ENCODE measurements at places on chromosomes 11 and 22.

- no peak for DNase-seq
Observed at GRCh38 chr22:38451404-38451803, 3.6 kb downstream of the KCNJ4 start.

DNA sequence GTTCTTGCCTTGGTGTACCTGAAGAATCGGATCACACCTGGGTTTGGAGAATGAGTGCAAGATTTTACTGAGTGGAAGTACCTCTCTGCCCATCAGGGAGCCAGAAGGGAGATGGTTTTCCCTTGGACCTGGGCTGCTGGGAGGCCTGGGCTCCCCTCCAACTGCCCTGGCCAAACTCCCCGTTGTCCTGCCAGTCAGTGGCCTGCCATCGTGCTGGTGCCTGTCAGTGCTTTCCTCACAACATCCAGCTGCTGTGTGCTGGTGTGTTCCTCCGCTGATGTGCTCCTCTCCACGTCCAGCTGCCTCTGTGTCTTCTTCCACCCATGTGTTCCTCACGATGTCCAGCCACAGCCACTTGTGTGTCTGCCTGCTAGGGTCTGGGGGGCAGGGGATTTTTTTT lies 87.9 kb upstream of the CLPB start:
- DNase-seq, result no peak

DNA sequence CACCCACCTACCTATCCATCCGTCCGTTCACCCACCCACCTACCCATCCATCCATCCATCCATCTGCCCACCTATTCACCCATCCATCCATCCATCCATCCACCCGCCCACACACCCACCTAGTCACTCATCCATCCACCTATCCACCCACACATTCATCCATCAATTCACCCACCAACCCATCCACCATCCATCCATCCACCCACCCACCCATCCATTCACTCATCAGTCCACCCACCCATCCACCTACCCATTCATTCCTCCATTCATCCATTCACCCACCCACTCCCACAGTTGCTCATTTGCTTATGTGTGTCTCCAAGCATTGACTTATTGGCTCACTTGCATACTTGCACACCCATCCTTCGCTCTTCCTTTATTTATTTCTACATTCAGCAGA lies 50.1 kb downstream of the MYO7A start:
- DNase-seq, result no peak

DNA sequence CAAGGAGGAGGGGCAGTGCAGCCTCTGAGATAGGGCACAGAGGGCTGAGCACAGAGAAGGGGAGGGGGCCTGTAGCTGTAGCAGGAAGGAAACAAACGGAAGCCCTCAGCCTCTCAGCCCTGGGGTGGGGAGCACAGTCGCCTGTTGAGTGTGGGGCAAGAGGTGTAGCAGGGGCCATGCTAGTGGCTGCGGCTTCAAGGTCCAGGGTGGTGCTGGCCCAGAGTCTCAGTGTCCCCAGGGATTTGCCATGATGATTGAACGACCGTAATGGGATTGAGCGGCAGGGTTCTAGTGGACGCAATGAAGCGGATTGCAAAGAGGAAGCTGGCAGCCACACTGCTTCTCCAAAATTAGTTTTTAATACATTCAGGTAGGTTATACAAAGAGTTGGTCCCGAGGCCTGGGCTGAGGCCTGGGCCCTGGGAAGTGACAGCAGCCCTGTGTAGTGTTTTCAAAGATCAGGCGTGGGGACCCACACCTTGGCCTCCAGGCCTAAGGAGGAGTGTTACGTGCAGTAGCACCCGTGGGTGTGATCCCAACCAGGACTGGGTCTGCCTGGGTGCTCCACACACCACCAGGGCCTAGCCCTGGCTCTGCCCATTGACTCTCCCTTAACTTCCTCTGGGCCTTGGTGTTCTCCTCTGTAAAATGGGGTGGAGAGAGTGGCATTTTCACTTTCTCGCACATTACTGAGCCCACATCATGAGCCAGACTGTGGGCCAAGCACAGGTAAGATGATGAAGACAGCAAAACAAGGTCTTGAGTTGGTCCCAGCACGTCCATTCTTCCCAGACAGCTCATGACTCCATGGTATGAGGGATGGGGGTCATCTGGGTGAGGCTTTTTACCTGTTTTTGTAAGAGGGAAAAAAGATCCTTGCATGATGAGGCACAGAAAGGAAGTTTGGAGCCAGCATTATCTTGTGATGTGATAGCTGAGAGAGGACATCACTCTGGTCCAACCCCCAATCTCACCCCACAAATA lies 13.1 kb downstream of the LRRC32 start:
- DNase-seq, result no peak

- no peak for DNase-seq
Observed at GRCh38 chr11:108752297-108752751, 87.5 kb downstream of the DDX10 start.

DNA sequence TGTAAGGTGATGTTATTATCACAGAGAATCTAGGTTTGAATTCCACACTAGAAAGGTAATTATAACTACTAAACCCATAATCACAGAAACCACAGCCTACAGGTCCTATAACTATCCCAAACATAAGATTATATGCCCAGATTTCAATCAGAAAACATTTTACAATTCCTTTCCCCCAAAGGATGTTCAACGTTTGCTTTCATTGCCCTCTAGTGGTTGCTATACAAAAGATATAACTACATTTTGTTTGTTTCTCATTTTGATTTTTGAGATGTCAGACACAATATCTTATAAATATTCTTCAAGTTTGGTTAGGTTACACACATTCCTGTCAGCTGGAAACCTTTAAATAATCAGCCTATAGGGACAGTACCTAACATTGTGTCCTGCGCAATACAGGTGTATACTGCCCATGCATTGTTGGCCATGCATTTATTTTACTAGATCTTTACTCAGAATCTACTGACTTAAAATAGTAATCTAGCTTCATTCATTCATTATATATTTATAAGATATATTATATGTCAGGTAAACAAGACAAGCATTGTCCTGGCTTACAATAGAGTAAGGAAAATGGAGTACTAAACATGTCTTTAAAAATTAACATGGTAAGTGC lies 530.5 kb upstream of the CCDC90B start:
- DNase-seq, result no peak

- DNase-seq, result no peak
Observed at GRCh38 chr11:64185175-64185692, 737 bp upstream of the STIP1 start.

DNA sequence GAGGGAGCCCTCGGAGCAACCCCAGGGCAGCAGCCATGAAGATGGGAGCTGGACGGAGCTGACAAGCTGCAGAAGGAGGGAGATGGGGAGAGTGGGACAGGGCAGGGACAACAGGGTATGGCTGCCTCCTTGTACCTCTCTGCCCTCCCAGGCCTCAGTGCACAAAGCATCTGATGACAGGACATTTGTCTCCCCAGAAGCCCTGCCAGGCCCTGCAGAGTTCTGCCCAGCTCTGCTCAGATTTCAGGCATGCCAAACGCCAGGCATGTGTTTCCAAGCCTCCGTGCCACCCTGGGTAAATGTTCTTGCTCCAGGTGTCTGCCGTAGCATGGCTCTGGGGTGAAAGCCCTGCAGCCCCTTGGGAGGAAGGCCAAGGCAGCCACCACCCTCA lies 1.1 kb upstream of the IFITM10 start:
- no peak for DNase-seq

GRCh38 chr22:20531404-20532201 lies 24.2 kb downstream of the MED15 start:
- DNase-seq, result no peak

GRCh38 chr11:64810891-64811272 lies 531 bp upstream of the MEN1 start:
- DNase-seq, result no peak

GRCh38 chr11:74951226-74951625 lies 2.2 kb downstream of the SPCS2 start:
- DNase-seq, result no peak

DNA sequence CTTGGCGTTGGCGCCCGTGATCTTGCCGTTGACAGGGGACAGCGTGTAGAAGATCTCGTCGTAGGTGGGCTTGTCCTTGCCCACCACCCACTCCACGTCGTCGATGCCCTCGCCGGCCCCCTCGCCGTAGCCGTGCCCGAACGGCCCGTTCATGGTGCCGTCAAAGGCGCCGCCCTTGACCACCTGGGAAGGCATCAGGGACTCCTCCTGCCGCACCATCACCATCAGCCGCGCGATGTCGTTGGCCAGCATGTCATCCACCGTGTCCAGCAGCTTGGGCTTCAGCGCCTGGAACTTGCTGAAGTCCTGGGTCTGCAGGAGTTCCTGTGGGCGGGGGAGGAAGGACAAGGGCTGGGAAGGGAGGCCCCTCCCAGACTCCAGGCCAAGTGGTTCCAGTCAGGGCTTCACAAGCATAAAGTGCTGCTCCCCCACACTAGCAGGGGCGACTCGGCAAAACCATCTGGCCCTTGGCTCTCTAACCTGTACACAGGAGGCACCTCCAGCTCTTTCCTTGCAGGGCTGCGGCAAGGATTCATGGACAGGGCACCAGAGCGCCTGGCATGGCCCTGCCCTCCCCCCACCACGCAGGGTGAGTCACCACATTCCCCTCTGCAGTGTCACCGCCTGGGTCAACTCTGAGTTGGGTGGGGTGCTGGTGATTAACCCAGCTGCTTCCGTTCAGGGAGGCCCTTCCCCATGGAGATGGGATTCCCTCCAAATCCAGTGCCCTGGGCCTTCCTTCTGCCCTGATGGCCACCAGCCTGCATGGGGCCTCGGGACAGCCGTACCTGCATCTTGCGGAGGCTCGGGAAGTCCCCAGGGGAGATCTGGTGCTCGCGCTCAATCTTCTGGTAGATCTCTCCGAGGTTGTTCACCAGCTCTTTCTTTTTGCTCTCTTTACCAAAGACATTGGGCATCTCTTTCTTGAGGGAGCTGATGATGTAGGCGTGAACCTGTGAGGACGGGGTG lies 10.4 kb upstream of the CDC42BPG start:
- no peak for DNase-seq

- no peak for DNase-seq
Observed at GRCh38 chr11:65526744-65527143, 1.9 kb downstream of the SCYL1 start.

DNA sequence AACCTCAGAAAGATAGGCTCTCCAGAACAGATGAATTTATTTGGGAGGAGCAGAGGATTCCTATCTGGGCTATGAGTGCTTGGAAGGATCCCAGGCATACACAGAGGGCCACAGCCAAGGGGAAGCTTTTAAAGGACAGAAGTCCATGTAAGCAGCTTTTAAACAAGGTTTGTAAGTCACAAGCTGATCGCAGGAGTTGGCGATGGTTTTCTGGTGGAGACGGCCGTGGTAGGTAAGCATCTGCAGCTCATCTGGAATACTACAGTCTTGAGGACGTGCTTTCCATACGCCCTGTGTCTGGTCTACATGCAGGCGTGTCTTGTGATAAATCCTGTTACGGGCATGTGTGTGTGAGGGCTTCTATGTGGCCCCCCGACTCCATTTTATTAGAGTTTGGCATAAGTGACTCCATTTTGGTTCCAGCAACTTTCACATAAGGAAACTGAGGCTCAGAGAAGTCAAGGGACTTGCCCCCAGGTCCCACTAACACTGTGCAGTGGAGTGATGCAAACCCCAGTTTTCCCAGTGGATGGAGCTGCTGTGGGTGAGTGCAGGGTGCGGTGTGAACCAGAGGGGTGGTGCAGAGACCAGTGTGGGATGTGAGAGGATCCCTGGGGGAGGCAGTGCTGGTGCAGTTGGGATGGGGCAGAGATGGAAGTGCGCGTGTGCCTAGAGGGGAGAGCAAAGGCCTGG lies 11.8 kb upstream of the ACY3 start:
- no peak for DNase-seq

DNA sequence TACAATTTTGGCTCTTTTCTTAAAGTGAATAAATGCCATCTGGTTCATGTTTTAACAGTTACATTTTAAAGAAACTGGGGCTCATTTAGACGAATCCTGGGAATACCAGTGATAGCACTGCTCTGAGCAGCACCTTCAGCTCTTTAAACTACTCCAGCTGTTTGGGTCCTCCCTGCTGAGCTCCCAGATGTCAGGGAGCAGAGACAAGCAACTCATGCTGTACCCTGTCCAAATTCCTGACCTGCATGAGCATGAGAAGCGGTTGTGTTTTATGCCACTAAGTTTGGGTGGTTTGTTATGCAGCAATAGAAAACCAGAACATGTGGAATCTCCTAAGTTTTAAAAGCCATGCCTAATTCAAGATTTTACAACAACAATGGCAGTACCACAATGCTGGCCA lies 90.0 kb downstream of the FDX1 start:
- DNase-seq, result no peak

DNA sequence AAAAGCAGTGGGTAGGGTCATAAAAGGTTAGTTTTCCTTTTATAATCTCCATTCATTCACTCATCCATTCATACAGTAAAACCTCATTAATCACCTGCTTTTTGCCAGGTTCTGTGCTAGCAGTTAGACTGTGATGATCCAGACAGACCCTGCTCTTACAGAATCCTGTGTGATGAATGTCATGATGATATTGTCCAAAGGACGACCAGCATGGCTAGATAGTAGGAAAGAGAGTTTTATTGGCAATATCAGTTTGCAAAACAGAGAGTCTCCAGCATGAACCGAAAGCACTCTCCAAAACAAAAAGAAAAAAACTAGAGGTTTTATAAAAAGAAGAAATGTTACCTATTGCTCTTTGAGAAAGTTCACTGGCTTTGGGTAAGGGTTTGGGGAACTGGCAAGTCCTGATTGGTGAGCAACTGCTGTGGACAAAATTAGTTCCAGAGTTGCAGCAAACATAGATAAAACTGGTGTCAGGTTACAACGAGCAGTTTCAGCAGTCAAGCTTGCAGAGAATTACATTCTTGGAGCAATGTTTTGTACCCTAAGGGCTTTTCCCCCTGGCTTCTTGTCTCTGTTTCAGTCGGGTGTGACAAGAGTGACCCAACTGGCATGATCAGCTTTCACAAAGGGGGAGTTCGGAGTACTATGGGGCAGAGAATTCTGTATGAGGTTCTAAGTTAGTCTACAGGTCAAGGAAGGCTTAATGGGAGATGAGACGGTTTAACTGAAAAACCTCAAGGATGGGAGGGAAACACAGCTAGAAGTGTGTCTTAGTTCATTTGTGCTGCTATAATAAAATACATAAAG lies 58.3 kb downstream of the HSD17B12 start:
- DNase-seq, result no peak

GRCh38 chr11:73716153-73717056 lies 44.5 kb downstream of the RAB6A start:
- no peak for DNase-seq

DNA sequence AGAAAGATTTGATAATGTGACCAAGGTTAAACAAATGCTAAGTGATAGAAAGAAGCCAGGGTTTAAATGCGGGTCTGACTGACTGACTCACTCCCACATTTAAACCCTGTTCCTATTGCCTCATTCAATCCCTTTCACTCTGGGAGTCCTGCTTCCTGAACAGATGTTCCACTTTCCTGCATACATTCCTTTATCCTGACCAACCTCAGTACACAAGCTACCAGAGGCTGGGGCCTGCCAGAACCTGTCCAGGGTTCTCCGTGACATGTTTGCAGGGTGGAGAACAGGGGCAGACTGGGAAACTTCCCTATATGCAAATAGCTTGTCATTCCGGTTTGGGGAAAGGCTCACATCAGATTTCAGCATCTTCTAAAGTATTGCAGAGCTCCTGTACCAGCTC lies 3.0 kb upstream of the ANKK1 start:
- DNase-seq, result no peak
